ENCODE measurements at places on chromosomes 6 and 20.

GRCh38 chr6:12459945-12460661, 169.9 kb downstream of the EDN1 start:
- no peak for DNase-seq

GRCh38 chr6:82461536-82461935, 97.9 kb downstream of the TPBG start:
- no peak for DNase-seq

DNA sequence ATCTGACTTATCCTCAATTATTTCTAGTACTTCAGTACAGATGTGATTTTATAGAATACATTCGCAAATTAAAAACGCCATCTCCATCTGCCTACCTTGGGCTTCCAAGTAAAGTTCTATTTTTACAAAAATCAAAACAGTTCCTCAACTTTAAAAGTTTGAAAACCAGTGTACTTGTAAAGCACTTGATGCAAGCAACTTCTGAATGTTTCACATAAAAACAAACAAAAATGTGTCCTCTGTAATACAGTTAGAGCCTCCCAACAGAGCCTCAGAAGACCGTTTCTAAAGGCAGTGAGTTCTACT, 384 bp upstream of the MANEA start:
- DNase-seq: no peak

DNA sequence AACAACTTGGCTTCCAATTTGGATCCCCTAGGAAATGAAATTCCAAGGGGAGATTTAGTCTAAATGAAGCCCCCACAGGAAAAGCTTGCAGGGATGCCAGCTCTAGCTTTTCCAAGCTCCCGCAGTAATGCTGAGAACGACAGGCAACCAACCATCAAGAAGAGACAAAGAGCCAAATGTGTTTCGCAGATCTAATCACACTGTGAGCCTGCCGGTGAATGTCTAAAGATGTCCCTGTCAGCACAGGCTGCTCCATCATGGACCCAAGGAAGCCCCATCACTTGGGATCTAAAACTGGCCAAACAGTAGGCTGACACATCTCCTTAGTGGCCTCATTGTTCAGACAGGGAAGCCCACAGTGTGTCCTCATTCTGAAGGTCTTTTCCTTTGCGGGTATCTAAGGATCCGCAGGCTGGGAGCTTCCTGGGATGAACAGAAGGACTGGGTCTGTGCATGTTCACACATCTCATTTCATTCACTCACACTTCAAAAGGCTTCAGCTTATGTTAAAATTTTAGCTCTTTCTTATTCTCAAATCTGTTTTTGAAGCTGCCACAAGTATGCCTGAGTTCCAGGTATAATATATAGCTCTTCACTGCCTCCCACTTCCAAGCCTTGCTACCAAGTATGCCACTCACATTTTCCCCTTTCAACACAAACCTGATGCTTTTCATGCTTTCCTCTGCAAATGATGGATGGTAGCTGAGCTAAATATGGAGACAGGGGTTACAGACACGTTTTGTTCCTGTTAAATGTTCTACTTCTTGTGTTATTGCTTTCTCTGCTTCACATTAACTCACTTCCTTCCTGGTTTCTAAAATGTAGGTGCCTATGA, 229.8 kb downstream of the HIVEP2 start:
- no peak for DNase-seq

DNA sequence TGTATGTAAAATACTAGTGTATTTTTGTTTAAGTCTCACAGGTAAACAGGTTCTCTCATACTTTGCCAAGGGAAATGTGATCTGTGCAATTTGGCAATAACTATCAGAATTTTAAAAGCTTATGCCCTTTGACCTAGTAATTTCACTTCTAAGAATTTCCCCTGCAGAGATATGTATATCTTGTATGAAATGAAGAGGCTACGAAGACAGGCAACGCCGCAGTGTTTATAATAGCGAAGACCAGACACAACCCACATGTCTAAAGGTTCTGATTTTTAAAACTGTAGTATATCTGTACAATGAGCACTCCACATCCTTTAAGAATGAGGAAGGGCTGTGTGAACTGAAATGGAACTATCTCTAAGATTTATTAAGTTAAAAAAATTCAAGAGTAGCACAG, 7.5 kb downstream of the TRAF3IP2 start:
- no peak for DNase-seq

DNA sequence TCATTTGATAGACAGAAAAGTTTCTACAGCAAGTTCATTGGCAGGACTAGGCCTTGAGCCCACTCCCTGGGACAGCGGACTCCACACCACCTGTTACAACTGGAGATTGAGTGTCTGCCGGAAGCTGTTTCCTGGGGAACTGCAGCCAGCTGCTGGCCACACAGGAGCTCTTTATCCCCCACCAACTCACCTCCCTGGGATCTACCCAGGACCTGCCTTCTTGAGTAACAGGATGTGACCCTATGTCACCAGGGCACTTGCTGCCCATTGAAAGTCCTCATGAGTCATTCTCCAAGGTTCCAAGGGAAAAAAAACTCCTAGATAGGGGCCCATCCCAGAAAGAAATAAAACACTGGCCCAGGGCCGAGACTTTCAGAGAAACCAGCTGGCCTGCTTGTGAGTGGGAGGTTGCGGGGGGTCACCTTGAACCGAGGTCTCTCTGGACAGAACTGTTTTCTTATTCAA, 37.4 kb upstream of the SLC9A8 start:
- DNase-seq: no peak

Data from CD4-positive, alpha-beta T cell (primary cell).